ENCODE measurements at places on chromosomes 2 and 18.

DNA sequence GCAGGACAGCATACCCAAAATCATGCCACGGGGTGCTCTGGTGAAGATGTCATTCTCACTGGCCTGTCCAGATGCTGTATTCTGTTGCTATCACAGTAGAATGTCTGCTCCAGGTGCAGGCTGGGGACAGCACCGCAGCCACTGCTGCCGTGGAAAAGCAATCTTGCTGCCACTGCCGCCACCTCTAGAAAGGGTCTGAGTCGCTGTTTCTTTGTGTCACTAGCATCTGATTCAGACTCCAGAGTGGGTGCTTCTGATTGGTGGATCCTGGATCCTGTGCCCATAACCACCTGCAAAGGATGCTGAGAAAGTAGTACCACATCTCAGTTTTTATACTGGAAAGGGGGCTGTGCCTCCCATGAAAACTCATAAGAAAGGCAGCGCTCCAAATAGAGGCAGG lies 45.3 kb upstream of the CTLA4 start:
- DNase-seq: no peak

DNA sequence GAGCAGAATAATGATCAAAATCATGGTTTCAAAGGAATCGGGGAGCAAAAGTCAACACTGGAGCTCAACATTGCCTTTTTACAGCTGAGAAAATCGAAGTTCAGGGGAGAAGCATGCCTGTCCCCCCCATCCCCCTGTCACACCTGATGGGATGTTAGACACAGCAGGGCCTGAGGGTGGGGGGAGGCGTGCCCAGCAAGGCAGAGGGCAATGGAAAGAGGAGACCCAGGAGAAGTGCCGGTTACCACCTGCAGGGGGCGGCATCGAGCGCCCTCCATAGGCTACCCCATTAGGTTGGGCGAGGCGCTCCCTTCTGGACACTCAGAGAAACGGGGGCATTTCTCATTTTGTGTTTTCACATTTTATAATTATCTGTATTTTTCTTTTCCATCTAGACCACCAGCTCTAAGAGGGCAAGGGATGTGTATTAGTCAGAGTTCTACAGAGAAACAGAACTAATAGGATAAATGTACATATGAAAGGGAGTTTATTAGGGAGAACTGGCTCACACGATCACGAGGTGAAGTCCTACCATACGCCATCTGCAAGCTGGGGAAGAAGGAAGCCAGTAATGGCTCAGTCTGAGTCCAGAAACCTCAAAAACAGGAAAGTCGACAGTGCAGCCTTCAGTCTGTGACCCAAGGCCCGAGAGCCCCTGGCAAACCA lies 271.3 kb downstream of the LRATD1 start:
- no peak for DNase-seq

GRCh38 chr2:130749641-130750040 lies 5.7 kb upstream of the AMER3 start:
- no peak for DNase-seq

- no peak for DNase-seq
Observed at GRCh38 chr2:105410554-105410953, 11.7 kb upstream of the FHL2 start.

GRCh38 chr2:119846021-119846420 lies 86.3 kb downstream of the PTPN4 start:
- DNase-seq: no peak

- DNase-seq: no peak
Observed at GRCh38 chr2:231521-232185, 32.2 kb downstream of the SH3YL1 start.

DNA sequence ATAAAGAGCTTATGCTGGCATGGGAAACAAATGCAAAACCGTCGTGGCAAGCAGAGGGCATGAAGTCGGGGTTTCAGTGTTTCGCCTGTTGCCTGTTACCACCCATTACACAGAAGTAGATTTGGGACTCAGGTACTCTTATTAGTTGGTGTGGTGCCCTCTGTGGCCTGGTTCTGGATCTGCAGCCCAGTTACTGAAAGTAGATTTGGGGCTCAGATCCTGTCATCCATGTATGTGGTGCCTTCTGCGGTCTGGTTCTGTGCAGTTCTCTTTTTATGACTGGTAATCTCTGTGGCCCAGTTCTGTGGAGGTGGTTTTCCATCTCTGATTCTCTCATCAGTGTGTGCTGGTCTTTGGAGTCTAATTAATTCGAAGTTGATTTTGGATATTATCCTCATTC lies 45.2 kb downstream of the ADNP2 start:
- no peak for DNase-seq

GRCh38 chr18:44862112-44862511 lies 181.4 kb downstream of the SETBP1 start:
- no peak for DNase-seq

DNA sequence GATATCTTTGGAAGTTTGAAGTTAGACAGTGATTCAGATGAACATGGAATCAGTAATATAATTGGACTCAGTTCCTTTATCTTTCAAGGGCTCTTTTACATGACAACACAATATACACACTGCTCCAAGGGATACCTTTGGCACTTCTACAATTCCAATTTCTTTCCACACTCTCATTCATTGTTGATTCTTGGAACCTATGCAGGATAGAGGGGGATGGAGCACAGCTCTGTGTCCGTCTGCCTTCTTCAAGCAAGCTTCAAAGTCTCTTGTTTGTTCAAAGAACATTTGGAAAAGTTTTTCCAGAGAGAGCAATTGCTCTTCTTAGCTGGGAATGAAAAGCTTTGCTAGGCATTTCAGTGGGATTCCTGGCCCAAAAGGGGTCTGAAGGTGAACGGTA lies 276.2 kb upstream of the ZEB2 start:
- DNase-seq: no peak

- DNase-seq: no peak
Observed at GRCh38 chr18:10681581-10682367, 155.9 kb downstream of the NAPG start.

GRCh38 chr18:63725682-63726480 lies 23.1 kb downstream of the SERPINB11 start:
- DNase-seq: no peak

GRCh38 chr2:165245081-165245793 lies 6.0 kb downstream of the SCN2A start:
- DNase-seq: no peak

Measured in esophagus squamous epithelium (tissue), 5 donors.